Heart left ventricle (tissue), 16 donors: ENCODE measurements at places on chromosomes 1 and 21.
A peak's percentile ranks its signal among the peaks of the same experiment; 100 is the strongest.

GRCh38 chr1:243786531-243786930 is 63.5 kb downstream of the AKT3 start:
- DNase-seq: no peak

DNA sequence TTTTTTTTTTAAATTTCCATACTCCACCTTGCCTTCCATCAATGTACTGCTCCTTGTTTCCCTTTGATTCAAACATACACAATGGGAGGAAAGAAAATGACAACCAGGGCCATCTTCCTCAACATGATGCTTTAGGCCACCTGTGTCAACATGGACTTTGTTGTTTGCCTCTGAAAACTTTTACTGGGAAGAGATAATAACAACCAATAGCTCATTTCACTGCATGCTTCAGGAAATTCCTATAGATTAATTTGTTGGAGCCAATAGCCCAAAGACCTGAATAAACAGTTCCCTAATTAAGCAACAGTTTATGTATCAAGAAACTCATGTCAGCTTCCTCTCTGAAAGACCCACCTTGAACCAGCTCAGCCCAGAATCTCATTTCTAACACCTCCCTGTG is 3.2 kb downstream of the KRTAP15-1 start:
- DNase-seq: no peak

GRCh38 chr1:19365721-19366120 is 53.6 kb downstream of the SLC66A1 start:
- DNase-seq: no peak

- no peak for DNase-seq
These were observed 2.3 kb upstream of the SF3B4 start for GRCh38 chr1:149929856-149930255.

DNA sequence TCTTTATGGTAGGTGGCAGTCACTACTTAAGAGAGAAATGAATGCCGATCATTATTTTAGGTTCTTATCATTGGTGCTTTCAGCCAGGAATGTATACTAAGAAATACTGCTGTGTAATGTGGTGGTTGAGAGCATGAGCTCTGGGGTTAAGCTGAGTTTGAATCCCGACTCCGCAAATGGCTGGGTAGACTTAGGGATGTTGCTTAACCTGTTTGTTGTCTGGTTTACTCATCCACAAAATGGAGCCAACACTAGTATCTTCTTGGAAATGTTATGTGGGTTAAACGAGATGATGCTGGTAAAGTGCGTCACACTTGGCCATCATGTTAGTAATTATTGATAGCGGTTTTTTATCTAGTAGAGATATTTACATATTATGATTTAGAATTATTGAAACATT is 83.8 kb downstream of the WDR3 start:
- no peak for DNase-seq

GRCh38 chr1:12665511-12665910 is 21.6 kb downstream of the AADACL4 start:
- DNase-seq: no peak

DNA sequence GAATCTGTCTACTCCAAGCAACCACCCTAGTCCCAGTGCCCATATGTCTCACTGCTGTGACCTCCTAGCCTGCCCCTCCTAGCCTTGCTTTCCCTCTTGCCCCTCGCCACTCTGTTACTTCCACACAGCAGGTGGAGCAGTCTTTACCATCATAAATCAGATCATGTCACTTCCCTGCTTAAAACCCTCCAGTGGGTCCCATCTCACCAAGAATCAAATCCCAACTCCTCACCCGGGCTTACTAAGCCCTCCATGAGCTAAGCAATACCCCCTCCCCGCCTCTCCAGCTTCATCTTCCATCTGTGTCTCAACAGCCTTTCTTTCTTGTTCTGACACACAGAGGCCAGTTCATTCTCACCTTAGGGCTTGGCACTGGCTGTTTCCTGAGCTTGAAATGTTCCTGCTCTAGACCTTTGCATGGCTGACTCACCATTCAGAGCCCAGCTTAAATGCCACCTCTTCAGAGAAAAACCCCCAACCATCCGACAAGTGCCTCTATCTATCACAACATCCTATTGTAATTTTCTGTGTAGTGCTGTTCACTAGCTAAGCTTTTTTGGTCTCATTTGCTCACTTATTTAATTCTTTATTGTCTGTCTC is 22.3 kb downstream of the KNCN start:
- DNase-seq: no peak

- DNase-seq: peak; percentile 64
These were observed 75.2 kb downstream of the MPZL1 start for GRCh38 chr1:167797015-167797414.

GRCh38 chr1:23774174-23774880 is 3.9 kb upstream of the PITHD1 start:
- DNase-seq: no peak

- DNase-seq: no peak
These were observed 8.5 kb downstream of the PDZK1IP1 start for GRCh38 chr1:47181095-47181954.

GRCh38 chr1:203177470-203178039 is 1.9 kb upstream of the MYBPH start:
- peak; percentile 44 for DNase-seq

- peak; percentile 83 for DNase-seq
These were observed 101.2 kb downstream of the LAMC2 start for GRCh38 chr1:183287191-183287675.

DNA sequence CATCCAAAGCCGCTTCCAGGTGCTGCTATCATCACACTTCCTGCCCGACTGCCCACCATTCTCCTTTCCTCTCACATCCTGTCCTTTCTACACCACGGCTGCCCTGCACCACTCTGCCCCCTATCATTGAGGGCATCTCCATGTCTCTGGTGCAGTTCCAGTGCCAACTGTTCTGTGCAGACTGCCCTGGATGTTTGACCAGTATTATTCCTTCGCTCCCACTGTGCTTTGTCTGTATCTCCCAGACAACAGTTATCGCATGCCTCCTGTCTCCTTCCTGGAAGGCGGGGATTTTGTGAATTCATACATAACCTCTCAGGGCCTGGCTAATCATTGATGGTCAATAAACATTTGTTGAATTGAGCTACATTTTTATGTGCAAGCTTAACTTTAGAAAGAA is 63.6 kb upstream of the GNG12 start:
- no peak for DNase-seq

DNA sequence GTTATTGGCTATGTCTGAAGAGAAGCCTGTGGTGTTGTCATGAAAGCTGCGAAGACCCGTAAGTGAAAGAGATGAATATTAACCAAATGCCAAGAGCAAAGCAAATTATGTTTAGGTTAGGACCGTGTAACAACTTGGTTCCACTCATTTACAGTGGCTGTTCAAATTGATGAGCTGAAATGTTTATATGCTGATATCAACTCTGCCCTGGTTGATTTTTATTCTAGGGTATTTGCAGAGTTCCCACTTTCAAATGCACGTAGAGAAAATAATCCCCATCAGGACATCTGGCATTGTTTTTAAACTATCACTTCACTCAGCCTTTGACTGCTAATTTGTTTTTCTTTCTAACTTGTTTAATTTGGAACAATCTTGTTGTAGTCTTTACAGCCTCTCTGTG is 581.6 kb upstream of the ADAMTS5 start:
- no peak for DNase-seq
